ENCODE measurements at places on chromosomes 1 and 21.

DNA sequence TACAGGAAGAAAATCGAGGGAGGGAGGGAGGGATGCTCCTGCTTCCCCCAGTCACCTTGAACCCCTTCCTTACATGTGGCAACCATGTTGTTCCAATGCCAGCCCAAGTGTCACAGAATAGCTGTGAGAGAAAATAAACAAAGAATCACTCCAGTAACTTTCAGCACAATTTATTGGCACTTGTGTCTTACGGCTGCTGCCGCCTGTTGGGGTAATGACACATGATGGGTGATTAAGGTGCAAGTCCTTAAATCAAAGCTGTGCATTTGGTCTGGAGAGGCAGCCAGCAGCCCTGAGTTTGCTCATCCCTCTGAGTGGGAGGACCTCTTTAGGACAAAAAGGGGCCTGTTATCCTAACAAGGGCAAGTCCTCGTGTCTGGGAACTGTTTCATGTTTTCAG, 377.7 kb downstream of the PCP4 start:
- DNase-seq: no peak

DNA sequence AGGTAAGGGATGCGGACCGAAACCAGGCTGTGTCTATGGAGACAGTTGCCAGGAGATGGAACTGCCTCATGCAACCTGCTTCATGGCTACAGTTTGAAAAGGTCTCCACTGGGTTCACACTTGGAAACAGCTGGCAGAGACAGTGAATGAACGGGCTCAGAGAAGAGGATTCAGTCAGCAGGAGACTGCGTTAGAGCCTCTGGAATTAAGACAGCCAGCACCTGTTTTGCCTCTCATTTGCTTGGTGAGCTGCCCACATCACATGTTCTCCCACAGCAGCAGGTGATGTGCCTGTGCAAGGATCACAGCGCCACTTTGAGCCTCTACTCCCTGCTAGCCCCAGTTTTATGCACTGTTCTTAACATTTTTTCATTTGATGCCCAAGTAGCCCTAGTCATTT, 321.0 kb downstream of the PLPP3 start:
- DNase-seq: peak; percentile 81

DNA sequence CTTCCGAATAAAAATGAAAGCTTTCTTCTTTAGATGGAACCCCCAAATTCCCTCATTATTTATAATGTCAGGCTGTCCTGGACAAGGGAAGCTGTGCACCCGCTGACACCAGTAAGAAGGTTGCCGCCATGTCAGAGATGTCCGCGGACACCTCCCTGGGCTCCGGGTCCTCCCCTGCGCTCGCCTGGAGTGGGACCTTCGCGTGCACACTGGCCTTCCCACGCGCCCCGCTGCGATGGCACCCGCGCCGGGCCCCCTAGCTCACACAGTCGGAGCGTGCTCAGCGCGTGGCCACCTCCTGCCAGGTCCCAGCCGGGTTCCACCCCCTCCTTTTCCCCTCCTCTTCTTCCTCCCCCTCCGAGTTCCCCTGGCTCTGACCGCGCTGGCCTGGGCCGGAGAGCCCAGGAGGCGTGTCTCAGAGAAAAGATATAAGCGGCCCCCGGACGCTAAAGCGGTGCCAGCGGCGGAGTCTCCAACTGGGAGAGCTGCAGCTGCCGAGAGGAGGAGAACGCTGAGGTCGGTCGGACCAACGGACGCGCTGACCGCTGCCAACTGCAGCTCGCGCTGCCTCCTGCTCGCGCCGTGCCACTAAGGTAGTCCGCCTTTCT, at the start of gene G0S2:
Gene G0S2 (plus strand): TSS at position 456 of the 608 bp plus-strand sequence. CDS start 273 bp downstream, outside the sequence.
- peak; percentile 82 for DNase-seq

DNA sequence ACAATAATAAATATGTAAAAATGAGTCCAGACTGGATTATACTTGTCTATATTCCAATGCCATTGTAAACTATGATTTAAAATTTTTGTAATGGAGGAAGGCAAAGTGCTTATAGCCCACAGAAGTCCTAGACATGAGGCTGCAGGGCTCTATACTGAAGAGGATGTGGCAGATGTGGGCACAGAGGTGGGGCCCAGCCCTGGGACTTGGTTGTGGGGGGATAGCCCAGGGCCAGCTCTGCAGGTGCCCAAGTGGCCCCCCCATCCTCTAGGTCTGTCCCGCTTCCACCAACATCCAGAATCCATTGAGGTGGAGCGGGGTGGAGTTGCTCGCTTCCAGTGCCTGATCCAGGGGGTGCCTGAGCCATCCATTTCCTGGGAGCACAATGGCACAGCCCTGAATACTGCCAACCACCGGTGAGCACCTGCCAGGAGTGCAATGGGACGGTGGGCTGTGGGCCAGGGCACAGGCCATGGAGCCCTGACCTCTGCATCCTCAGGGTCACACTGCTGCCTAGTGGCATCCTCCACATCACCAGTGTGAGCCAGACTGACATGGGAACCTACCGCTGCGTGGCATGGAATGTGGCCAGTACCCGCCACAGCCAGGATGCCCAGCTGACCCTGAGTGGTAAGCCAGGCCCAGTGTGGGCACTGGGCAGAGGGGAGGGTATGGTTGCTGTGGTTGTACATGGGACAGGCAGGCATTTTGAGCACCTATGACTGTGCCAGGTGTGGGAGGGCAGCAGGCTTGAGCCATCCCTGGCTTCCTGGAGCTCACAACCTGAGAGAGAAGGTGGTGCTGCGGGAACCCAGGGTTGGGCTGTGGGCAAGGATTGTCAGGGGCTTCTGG, 21.0 kb downstream of the SLC27A3 start:
- no peak for DNase-seq
